ENCODE measurements at places on chromosomes 3 and 15.

- no peak for DNase-seq
Measured at GRCh38 chr15:65828585-65828984, 36.5 kb upstream of the DENND4A start.

GRCh38 chr3:190941694-190942260 is 79.3 kb upstream of the GMNC start:
- DNase-seq, result no peak

DNA sequence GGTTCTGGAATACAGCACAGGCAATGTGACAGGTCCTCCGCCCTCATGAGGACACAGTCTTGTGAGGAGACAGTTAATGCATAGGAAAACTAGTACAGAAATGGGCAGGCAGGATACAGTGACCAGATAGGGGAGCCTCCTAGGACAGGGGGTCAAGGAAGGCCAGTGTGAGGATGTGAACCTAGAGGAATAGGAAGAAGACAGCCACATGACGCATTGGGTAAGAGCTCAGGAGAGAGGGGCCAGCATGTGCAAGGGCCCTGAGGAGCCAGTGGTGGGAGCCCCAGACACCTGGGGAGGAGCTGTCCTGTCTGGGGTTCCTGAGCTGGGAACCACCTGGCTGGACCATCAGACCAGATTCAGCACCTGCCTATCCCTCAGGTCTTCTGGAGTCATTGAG is 15.6 kb downstream of the IRAK2 start:
- DNase-seq, result no peak

DNA sequence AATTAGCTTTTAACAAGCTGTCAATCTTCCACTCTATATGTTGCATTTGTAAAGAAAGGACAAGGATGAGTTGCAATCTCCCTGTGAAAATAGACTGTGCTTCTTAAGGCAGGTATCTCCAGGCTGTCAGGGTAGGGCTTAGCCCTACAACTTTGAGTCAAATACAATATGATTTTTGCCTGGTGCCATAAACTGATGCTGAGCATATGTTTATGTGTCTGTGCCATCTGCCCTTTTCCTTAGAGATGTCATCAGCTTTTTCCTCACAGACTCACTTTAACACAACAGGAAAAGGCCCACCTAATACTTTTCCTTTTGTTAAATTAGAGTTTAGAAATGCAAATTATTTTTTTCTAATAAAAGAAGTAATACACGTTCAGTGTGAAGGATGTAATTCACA is 548.3 kb downstream of the NLGN1 start:
- no peak for DNase-seq

DNA sequence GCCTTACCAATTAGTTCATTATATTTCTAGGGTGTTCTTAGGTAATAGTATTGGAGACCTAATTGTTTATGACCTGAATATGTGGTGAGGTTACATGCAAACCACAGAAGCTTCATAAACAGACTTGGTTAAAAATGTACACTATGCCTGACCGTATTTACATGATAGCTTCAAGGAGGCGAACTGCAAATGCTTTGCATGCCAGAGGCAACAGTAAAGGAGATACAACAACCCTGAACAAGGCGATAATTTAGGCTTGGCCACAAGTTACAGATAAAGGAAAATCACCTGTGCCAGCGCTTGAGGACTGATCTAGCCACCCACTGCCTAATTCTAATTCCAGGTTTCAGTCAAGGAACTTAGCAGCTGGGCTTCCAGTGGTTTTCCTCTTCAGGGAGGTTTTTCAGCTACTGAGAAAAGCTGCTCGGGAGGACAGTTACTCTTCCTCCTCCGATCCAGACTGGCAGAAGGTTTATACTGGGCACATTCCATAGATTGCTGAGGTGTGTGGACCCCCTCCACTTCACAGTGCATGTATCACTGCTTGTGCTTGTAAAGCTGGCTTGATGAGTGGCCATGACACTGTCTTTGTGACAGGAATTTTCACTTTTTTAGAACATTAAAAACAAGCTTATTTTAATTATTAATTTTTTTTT is 95.6 kb downstream of the DHX36 start:
- DNase-seq, result no peak

- no peak for DNase-seq
Measured at GRCh38 chr3:74393426-74393825, 221.0 kb downstream of the CNTN3 start.

All from stimulated activated CD8-positive, alpha-beta memory T cell treated with anti-CD3 and anti-CD28 coated beads, Interleukin-4, amount 100 ng/mL, for 4 hours (primary cell).